ENCODE measurements at places on chromosomes 7 and 10. TPM values are rescaled to one million over a fixed set of nuclear protein-coding genes. Genes with fewer than 3 reads are reported as not detected.
A peak's percentile ranks its signal among the peaks of the same experiment; 100 is the strongest.

DNA sequence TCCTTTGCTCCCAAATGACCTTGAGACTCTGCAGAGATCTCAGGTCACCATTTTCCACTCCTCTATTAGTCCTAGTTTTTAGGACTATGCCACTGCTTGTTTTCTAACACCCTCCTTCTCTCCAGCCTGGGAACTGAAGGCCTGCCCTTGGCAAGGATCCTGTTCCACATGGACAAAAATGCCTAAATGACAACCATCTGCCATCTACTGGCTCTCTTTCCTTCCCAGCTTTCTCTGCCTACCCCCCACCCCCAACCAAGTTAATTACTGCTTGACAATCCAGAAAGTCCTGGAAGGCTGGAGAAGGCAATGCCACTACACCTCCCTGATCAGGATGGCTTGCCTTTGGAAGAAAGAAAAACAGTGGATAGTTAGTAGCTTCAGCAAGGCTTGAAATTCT lies 44.8 kb upstream of the SP8 start:
- no peaks in the 10 kb centered on the region for H3K4me1 ChIP-seq
- no peaks in the 10 kb centered on the region for H3K27me3 ChIP-seq
- no peak overlapping the region for H3K4me3 ChIP-seq

DNA sequence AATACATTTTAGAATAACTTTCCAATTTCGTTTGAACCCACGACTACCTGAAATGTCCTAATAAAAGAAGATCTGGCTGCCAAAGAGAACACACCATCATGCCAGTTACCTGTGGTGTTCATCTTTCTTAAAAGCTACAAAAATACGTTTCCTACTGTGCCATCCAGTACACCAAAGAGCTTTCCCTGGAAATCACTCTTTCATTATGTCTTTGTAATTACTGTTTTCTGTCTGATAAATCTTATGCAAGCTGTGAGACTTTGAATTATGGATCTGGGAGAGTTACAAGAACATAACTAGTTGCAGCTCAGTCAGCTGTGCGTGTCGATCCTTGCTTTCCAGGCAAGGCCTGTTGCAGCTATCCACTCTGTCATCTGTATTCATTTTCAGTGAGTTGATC lies 12.5 kb upstream of the POM121L12 start:
- H3K36me3 ChIP-seq: no peaks in the 10 kb centered on the region
- no peaks in the 10 kb centered on the region for H3K4me1 ChIP-seq
- no peaks in the 10 kb centered on the region for H3K27me3 ChIP-seq
- DNase-seq: no peak
- no peak overlapping the region for H3K27ac ChIP-seq

DNA sequence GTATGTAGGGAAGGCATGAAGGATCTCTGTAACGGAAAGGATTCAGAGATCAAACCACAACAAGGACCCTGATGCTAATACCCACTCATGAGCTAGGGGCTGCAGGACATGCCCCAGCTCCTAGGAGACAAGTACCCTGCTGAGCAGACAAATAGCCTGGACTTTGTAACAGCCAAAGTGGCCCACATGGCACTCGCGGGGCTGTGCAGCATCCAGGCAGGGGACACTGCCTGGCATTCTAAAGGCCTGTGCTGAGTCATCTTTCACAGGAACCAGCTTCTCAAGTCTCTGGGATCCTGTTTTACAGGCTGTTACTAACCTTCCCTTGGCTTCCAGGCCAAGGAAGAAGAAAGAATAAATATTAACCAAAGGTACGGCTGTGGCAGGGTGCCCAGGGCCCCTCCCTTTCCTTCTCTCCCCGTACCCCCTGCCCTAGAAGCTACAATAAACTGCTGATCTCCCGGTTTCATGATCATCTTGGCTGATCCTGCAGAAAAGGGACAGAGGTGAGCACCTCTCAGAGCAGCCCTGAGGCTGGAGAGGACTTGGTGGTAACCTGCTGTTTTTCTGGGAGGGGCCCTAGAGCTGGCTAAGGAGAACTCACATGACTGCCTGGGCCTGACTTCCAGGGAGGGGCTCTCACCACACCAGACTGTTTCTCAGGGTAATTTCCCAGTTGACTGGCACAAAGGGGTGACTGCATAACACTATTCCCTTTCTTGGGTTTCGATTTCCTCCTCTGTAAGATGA lies 4.2 kb upstream of the RPEL1 start:
- no peaks in the 10 kb centered on the region for H3K36me3 ChIP-seq
- H3K27ac ChIP-seq: peak overlapping the region; percentile 92
- H3K4me3 ChIP-seq: no peak overlapping the region
- H3K4me1 ChIP-seq: peaks cover 48% of the 10 kb centered on the region
- H3K27me3 ChIP-seq: no peaks in the 10 kb centered on the region

DNA sequence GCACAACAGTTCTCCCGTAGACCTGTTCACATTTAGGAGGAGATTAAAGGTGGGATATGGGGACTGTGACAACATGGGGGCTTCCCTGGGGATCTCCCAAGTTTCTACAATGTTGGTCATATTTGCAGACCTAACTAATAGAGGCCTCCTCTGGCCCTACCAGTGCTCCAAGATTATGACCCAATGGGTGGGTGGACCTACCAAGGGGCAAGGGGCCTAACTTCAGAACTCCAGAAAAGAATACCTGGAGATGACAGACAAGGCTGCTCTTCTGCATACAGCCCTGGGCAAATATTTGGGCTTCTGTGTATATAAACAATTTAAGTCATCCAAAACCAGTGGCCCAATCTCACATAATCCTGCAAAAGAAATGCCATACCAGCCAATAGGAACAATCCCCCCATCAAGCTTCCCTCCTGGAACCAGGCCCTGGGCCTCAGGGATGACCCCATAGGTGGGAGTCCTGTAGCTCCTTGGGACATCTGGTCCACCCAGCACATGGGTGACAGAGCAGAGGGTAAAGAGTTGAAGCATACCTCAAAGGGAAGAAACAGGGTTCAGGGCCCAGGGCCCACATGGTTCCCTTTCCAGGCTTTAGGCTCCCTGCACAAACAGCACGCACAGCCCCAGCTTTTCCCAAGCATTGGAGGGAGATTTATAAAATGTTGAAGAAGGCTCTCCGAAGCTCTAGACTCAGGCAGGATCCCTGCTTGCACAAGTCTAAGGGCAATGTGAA lies 86.1 kb upstream of the CHST15 start:
- no peaks in the 10 kb centered on the region for H3K27me3 ChIP-seq
- DNase-seq: no peak
- H3K4me3 ChIP-seq: no peak overlapping the region
- H3K27ac ChIP-seq: no peak overlapping the region
- no peaks in the 10 kb centered on the region for H3K4me1 ChIP-seq

DNA sequence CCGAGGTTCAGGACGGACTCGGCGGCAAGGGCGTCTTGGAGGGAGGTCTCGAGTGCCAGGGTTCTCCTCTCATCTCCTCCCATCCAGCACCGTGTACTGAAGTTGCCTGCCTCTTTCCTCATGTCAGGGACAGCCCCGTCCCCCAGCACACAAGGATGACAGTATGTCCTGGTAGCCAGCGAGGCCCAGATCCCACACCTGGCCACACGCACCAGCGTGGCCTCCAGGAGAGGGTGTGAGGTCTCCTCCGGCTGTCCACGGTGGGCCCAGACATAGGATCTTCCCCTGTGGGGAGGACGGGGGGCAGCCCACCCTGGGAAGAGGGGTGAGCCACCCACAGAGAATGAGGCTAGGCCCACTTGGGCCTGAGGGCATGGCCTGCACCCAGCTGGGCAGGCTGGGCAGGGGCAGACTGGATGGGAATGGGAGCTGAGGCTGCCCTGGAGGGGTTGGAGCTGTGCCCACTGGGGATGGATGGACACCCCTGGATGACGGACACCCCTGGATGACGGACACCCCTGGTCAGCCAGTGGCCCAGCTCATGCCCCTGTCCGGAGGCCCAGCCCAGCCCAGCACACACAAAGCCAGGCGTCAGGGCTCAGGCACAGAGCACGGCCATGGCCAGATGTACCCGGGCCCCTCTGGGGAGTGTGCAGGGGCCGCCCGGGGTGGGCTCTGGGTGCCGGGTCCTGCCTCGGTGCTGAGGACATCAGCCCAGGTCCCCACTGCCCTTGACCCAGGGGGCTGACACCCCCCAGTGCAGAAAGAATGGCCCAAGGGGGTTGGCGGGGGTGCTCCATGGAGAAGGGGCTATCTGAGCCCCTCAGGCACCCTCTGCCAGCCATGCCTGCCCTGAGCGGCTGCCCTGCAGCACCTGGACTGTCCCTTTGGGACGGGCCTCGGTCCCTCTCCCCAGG lies 30.9 kb upstream of the CFAP46 start:
- H3K4me1 ChIP-seq: no peaks in the 10 kb centered on the region
- no peaks in the 10 kb centered on the region for H3K36me3 ChIP-seq
- peaks cover 12% of the 10 kb centered on the region for H3K27me3 ChIP-seq

DNA sequence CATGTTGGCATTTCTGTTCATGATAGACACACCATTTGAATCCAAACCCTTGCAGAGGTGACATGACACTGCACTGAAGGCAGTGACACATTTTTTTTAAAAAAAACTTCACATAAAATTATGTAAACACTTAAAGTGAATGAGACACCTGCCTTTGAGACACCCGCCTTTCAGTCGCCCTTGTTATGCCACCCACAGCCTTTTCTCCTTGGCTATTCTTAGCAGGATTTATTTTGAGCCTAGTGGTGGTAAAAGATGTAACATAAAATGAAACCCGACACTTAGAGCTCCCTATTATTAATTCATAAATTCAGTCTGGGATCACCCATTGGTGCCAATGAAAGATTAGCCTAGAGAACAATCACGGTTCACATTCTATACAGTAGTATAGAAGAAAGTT lies 161.3 kb downstream of the DYNC1I1 start:
- no peaks in the 10 kb centered on the region for H3K4me1 ChIP-seq
- no peak for DNase-seq
- no peak overlapping the region for H3K27ac ChIP-seq
- no peaks in the 10 kb centered on the region for H3K36me3 ChIP-seq
- no peaks in the 10 kb centered on the region for H3K27me3 ChIP-seq
- no peak overlapping the region for H3K4me3 ChIP-seq

Gene CALHM2
- 115 TPM for polyA plus RNA-seq

Gene TMEM184A
- not detected for polyA plus RNA-seq

Gene EIF4H
- 150 TPM for polyA plus RNA-seq

Measured in CD14-positive monocyte (primary cell).